ENCODE measurements at places on chromosomes 4 and X. TPM values are rescaled to one million over a fixed set of nuclear protein-coding genes. Genes with fewer than 3 reads are reported as not detected.

GRCh38 chrX:71475785-71476540 is 56.9 kb upstream of the OGT start:
- DNase-seq: no peak

DNA sequence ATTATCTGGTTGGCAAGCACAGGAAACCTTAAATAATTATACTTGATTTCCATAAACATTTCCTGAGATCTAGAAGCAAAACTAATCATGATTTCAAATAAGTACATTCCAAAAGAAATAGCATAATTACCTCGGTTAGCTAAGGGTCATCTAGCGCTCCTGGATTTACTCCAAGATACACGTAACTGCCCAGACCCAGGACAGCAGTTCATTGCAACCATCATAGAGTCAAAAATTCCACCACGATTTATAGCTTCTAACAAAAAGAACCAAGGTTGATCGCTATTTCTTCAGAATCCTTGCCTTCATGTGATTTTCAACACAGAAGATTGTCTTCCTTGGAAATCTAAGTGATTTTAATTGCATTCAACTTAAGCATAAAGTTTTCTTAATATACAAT is 1235.5 kb upstream of the TENM3 start:
- DNase-seq: no peak

- DNase-seq: no peak
Measured at GRCh38 chr4:183171484-183172267, 72.6 kb downstream of the WWC2 start.

DNA sequence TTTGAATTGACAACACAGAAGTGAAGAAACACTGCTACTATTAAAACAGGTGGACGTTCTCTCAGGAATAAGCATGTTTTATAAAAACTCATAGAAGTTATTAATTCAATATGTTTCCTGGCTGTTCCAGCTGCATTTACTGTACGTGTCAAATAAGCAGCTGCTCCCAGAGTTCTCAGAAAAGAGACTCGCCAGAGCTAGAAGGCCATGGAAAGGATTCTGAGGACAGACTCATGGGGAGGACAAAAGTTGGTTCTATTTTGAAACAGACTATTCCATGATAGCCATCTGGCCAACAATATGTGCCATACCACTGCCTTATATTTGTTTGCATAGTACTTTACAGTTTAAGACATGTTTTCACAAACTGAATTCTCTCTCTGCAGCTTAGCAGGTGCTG is 136.5 kb downstream of the NR3C2 start:
- no peak for DNase-seq

DNA sequence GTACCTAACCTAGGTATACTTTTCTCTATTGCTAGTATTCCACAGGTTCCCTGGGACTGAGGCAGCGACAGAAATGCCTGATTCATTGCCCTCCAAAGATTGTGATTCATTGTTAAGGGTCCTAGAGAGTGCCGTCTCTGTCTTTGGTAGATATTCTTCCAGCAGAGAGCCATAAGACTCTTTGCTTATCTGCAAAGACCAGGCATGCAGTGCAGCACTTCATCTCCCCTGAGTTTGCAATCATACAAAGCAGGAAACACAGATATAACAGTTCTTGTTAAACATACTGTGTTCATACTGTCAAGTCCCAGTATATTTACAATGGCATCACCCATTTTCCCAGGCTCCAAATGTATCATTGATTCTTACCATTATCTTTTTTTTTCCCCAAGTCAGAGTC is 47.7 kb downstream of the KLF8 start:
- no peak for DNase-seq

- no peak for DNase-seq
Measured at GRCh38 chr4:39715788-39716187, 17.9 kb downstream of the UBE2K start.

- no peak for DNase-seq
Measured at GRCh38 chr4:22514001-22514400, 1.9 kb downstream of the ADGRA3 start.

Gene LINC00632
- polyA plus RNA-seq: 1.4 TPM
